RPMI7951 (cell line): ENCODE measurements at places on chromosomes 5 and 9.

DNA sequence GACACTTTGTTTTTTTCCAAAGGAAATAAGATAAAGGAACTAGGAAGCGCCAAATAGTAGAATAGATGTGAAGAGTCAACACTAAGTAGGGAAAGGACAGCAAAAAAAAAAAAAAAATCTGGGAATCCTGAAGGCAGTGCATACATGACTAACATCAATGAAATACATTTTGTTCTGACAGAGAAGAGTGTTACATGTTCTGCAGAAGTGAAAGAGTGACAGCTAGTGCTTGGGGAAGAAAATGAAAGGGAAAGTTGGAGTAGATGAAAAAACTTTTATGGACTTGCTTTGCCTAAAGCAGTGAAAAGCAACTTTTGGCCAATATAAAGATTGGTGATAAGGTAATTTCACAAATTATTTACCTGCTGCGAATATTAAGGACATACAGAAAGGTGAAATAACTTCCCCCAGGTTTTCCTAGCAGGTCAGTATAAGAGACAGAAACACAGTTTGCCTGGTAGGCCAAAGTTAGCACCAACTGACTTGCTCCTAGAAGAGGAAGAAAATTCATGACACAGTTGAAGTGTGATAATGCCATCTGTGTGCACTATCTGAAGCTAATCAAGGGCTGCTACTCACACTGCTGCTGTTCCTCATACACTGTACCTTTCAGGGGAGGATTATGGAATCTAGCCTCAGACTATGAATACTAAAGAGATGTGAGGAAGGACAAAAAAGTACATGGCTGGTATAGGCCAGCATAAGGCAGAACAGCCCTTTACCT is 38.6 kb downstream of the RANBP6 start:
- peak; percentile 6 for DNase-seq

GRCh38 chr5:6394429-6395101 is 16.2 kb upstream of the MED10 start:
- no peak for DNase-seq

- no peak for DNase-seq
Measured at GRCh38 chr9:113569472-113570060, 106.0 kb downstream of the RGS3 start.

GRCh38 chr5:58359981-58360380 is 99.9 kb downstream of the PLK2 start:
- no peak for DNase-seq

- no peak for DNase-seq
Measured at GRCh38 chr5:151151793-151152192, 5.8 kb downstream of the ANXA6 start.

DNA sequence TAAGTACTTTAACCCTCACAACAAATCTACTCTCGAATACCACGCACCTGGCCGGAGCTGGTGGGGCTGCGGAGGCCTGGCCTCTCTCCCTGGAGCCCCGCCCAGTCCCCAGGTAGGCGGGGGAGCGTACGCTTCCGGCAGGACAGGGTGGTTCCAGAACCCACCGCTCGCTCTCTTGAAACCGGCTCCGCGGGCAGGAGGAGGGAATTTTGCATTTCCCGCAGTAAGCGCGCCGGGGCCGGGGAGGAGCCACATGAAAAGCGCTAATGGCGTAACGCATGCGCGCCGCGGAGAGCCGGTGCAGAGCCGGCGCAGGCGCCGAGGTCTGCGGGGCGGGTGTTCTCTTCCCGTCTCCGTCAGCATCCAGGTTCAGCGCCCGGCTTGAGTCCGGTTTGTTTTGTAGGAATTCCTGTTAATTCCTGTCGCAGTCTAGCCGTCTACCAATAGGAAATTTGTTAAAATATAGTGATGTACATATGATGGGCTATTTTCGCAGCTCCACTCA is 20.8 kb downstream of the CAVIN4 start:
- DNase-seq, result peak; percentile 77

DNA sequence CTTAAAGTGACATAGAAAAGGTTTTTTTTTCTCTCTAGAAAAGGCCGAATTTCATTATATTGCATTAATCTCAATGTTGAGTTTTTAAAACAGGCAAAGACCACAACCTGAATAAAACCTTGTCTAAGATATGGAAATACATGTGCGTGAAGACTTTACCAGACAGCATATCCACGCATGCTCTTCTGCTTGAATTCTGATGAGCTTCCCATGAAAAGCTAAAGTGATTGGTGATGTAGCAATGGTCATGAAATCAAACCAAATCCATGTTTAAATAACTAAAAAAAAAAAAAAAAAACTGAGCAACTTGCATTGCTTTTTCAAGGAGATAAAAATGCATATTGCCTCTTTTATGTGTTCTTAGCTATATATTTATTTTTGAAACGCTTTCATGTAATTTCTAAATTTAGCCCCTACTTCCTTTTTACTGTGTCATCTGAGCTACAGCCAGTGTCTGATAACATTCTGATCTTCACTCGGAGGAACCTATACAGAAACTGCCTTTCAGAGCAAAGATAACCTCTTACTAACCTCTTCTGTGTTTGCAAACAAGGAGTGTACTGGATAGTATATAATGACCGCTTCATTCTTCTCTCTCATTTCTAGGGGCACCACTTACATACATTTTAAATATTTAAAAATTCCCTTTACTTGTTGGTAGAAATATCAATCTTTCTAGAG is 179.1 kb upstream of the GNA14 start:
- DNase-seq, result peak; percentile 21

GRCh38 chr5:124605541-124605940 is 140.9 kb downstream of the ZNF608 start:
- no peak for DNase-seq

DNA sequence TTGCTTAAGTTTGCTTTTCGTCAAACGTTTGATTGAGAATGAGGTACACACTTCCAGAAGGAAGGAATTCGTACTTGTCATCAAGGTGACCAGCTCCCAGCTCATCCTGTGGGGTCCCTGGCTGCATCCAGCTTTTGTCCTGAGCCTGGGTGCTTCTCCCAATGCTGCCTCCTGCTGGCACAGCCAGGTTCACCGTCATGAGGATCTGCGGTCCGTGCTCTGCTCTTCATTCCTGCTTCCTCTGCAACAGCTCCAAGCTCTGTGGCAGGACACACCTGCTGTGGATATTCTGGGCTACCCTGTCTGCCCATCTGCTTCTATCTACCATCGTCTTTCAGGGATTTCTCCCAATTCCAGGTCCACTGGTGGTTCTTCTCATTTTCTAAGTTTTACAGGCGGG is 13.3 kb upstream of the UBE2QL1 start:
- no peak for DNase-seq

- DNase-seq, result peak; percentile 83
Measured at GRCh38 chr9:734831-735511, 106.5 kb upstream of the DMRT1 start.

GRCh38 chr5:124631874-124632550 is 114.4 kb downstream of the ZNF608 start:
- DNase-seq, result peak; percentile 33

DNA sequence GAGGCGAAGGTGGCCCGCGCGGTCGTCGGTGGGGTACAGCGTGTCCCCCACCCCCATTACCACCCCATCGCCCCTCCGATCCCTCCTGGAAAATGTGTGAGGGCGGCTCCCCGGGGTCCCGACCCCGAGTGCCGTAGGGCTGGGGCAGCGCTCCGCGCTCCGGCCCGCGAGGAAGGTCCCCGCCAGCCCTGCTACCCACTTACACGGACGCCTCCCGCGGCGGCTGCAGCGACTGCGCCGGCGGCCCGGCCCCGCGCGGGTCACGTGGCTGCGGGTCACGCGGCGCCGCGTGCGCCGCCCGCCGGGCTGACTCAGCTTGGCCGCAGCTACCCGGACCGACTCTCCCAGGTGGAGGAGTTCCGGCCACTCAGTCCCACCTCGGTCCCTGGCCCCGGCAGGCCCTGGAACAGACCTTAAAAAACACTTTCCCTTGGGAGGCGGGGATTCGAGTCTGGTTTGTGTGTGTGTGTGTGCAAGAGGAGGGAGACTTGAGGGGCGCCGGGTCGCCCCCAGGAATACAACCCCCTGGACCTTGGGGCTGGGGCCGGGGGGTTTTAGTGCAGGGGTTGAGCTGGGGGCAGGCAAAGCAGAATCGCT is at the start of gene GNPDA1:
GNPDA1 (minus strand) TSS at position 236 of the 597 bp plus-strand sequence. CDS start 992 bp downstream, outside the sequence.
- peak; percentile 79 for DNase-seq

- DNase-seq, result no peak
Measured at GRCh38 chr9:84617411-84618029, 52.0 kb upstream of the NTRK2 start.

DNA sequence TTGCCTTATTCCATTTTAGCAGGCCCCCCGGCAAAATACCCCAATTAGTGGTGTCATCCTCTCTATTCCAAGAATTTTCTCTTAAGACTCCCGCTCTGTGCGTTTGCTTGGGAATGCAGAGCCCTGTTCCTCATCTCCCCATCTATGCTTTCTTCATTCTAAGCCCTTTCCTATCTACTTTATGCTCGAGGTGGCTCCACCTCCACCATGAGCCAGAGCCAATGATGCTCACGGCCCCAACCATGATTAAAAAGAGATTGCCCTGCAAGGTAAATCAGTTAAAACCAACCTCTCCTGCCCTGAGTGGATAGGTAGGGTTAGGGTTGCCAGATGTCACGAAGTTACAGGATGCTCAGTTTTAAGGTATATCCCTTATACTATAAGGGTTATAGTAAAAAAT is 677 bp upstream of the TXNDC15 start:
- peak; percentile 22 for DNase-seq

DNA sequence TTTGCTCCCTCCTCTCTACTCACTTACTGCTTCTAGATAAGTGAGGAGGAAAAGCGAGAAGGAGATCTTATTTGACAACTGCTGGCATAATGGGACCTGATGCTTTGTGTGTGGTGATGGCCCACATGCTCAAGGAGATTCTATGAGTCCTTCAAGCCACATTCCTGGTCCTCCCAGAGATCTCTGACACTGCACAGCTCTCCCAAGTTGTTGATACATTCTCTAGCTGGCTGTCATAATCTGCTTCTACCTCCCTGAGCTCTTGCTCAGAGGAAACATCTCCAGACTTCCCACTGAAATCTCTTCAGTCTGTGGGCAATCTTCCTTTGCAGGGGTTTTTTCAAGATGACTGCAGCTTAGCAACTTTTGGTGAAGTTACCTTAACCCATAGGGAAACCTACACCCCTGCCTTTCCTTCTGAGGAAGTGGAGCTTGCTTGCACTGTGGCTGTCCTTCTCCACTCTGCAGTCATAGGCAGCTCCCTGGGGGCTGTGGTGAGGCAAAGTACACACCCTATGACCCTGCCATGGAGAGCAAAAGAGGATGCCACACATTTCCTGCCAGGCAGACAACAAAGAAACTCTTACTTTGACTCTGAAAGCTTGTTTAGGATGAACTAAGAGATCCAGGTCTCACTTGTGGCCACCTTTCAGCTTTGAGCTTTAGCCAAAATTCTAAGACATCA is 163.8 kb downstream of the TMEM38B start:
- DNase-seq, result no peak
